ENCODE measurements at places on chromosomes 16 and 17.

DNA sequence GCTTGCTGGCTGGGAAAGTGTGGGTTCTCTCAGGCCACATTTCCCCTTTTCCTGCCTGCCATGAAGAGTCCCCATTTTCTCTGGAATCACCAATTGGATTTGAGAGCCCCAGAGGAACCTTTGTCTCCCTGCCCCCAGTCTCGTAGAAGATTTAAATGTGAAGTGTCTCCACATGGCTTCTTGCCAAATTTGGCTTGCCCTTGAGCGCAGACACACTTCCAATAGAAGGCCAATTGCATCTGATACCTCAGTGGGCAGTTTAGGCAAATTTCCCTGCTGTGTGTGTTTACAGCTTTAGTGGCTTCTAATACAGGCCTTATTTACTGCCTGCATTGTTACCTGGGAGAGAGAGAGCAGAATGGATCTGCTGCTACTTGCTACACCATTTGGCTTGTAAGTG is 29.7 kb downstream of the CDK5R1 start:
- no peak for DNase-seq

DNA sequence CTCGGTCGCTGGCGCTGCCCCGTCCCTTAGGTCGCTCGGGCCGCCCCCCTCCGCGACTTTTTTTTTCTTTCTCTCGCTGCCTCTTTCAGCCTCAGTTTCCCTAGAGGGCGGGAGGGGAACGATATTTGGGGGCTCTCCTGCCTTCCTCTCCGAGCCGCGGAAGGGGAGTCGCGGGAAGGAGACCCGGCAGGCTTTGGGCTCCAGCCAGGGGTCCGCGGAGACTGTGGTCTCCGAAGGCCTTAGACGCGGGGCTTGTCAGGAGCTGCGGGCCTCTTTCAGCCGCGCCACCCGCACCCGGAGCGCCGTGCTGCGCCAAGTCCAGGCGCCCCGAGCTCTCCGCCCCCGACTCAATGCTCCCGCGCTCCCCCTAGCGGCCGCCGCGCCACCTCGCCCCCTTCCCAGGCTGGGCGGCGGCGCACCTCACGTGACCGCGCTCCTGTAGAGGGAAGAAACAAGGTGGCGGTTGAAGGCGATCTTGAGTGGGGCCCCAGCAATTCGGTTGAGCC is at the start of gene LRRC37B:
Gene LRRC37B, plus strand, starts transcription at position 427 of the 506 bp plus-strand sequence. CDS start 14,010 bp downstream, outside the sequence.
- peak; percentile 69 for DNase-seq

- DNase-seq = peak; percentile 62
These were observed 35.5 kb downstream of the UBN1 start for GRCh38 chr16:4882633-4883285.

DNA sequence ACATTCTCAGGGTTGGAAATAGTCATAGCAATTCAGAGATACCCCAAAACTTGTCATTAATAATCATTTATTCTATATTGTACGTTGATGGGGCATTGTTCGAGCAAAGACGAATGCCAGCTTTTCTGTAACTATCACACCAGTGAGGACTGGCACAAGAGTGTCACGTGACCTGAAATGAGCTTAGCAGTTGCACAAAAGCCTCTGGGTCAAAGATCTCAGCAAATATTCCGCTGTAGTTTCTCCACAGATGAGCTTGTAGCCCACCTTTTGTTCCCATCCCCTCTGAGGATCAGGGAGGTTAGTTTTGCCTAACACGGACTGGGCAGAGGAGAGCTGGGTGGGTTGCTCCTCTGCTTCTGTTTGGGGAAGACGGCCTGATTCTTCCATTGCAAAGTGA is 18.2 kb downstream of the IRX3 start:
- no peak for DNase-seq

DNA sequence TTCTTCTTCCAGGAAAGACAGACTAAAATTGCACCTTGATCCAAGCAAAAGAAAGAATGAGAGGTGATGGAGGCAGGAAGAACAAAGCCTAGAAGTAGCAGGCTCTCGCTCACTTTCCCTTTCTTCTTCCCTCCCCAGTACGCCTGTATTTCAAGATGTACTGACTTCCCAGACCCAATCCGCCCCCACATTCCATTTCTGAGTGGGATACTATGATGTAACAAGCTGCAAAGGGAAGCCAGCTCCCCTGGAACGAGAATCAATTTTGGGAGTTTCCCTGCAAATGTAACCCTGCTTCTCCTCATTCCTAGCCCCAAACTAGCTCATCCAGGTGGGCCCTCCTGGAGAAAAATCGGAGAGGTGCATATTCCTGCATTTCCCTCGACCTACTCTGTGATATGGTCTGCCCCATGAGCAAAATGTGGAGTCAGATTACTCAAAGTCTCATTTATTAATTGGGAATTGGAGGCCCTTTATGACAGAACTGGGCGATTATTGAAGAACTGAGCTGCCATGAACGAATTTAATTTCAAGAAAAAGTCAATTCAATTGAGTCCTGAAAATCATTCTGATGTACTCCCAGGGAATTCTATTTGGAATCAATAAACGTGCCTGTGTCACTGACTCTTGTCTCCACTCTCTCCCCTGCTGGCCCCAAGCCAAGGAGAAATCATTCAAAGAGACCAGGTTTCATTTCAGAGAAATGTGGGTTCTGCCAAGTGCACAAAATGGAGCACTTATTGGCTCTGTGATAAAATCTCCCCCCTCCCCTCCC is 398.9 kb downstream of the SHISA9 start:
- peak; percentile 9 for DNase-seq

GRCh38 chr17:75723171-75723930 is 2.1 kb downstream of the ITGB4 start:
- no peak for DNase-seq

- DNase-seq = no peak
These were observed 3.9 kb upstream of the SCPEP1 start for GRCh38 chr17:56974055-56974454.

- peak; percentile 15 for DNase-seq
These were observed 55.1 kb downstream of the ATP2C2 start for GRCh38 chr16:84423416-84423837.

DNA sequence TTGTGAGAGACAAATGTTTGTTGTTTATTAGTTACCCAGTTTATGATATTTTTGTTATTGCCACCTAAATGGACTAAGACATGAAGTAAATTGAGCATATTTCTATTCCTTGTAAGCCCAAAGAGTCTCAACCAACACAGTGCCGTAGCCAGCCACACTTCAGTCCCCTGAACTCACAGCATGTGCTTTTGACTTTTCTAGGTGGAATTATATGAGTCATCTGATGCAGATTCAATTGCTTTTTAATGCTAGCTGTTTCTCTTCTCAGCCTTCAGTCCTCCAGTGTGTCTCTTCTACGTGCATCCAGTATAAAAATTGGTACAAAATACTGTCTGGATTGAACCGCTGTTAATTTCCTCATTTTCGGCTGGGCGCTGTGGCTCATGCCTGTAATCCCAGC is 39.0 kb downstream of the IQCK start:
- peak; percentile 27 for DNase-seq

DNA sequence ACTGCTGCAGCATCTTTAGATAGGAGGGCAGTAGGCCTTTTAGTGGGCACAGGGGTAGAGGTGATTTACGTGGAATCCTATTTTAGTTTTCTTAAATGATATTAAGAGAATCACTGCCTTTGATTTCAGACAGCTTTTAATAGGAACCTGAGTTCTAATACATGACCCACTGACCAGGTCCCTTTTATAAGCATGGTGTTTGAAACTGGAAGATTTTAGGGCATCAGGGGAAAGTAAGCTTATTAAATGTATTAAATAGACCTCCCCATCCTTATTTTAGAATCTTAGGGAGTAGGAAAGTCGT is 2.0 kb downstream of the MSL1 start:
- no peak for DNase-seq

- no peak for DNase-seq
These were observed 53.0 kb downstream of the PECAM1 start for GRCh38 chr17:64337676-64338075.

- DNase-seq = no peak
These were observed 8.9 kb upstream of the RBFOX3 start for GRCh38 chr17:79619636-79620206.

- DNase-seq = no peak
These were observed 13.8 kb downstream of the UNC13D start for GRCh38 chr17:75830164-75831031.

- DNase-seq = no peak
These were observed 26.7 kb downstream of the SMIM36 start for GRCh38 chr17:55484575-55484974.

DNA sequence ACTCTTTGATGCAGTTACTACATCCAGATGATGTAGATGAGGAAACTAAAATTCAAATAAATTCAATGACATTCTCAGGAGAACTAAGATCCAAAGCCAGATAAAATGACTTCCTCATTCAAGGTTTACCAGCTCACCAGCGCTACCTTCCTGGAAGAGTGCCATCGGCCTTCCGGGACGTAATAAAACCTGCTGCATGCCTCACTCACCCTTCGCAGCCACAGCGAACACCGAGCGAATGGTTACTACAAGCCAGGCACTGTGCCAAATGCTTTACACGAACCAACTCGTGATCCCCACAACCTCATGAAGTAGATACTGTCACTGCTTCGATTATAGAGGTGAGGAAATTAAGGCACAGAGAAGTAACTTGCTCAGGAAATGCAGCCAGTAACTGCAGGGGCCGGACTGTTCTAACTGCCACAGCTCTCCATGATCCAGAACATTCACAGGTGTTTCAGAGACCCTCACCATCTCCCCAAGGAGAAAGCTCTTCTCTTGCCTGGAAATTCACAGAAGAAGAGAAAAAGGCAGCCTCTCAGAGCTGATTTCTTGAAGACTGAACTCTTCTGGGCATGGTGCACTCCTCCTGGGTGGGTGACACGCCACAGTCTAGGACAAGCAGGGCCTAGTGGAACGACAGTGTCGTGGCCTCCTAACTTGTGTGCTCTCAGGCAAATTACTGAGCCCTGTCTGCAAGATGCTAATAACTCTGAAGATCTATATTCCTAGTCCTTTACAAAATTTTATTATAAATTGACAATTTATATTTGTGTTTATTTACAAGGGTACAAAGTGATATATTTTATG is 46.8 kb downstream of the HIC1 start:
- no peak for DNase-seq

GRCh38 chr16:62615526-62615925 is 579.3 kb upstream of the CDH8 start:
- DNase-seq = no peak

GRCh38 chr16:57688987-57689761 is 5.4 kb upstream of the DRC7 start:
- DNase-seq = no peak

GRCh38 chr16:56309008-56309407 is 116.3 kb downstream of the AMFR start:
- DNase-seq = no peak

DNA sequence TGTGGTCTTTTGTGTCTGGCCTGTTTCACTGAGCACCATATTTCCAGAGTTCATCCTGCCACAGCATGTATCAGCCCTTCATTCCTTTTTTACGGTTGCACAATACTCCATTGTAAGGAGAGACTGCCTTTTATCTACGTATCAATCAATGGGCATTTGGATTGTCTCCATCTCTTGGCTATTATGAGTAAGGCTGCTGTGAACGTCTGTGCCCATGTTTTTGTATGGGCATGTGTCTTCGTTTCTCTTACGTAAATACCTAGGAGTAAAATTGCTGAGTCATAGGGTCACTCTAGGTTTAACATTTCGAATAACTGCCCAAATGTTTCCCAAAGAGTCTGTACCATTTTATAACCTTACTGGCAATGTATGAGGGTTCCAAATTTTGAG is 202.8 kb upstream of the FOXF1 start:
- no peak for DNase-seq

DNA sequence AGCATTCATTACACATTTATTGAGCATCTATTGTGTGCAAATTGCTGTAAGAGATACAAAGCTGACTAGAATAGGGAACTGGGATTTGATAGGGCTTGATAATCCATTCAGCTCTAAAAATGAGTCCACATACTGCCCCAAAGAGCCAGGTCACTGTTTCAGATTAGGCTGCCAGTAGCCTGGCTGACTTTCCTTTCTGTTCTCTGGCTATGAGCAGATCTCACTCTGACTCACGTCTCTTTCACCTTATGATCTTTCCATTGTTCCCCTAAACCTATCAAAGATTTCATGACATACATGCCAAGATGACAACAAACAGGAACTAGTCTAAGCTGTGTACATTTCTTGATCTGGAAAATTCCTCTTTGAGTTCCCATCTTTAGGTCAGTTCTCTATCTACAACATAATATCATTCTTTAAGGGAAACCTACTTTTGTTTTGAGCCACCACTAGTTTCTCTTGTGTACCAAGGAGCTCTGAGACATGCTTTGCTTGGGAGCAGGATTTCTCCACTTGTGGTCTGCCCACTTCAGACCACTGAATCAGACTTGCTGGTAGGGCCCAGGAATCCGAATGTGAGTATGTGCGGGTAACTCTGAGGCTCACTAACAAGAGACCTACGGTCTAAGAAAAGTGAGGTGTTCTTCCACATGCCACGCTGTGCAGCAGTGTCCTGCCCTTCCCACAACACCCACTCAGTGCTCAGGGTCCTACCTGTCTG is 40.9 kb upstream of the ICAM2 start:
- no peak for DNase-seq

DNA sequence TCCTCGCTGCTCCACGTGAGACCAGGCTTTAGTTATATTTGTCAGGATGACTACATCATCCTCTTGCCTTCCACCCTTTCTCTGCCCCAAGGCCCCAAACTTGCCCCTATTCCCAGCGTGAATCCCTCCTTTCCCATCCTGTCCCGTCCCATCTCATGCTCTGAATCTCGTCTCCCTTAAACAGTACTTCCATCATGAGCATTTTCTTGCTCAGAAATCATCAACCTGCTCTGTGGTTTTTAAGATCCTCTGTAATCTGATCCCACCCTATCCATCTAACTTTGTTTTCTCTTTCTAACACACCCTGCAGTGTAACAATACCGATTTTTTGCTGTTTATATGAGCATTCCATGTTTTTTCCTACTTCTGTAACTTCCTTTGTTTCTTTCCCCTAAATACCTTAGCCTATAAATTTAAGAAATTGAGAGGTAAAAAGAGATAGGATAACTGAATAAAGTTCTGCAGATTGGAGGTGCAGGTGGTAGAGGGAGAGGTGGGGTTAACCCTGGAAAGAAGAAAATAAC is 39.7 kb downstream of the MRTFB start:
- no peak for DNase-seq

DNA sequence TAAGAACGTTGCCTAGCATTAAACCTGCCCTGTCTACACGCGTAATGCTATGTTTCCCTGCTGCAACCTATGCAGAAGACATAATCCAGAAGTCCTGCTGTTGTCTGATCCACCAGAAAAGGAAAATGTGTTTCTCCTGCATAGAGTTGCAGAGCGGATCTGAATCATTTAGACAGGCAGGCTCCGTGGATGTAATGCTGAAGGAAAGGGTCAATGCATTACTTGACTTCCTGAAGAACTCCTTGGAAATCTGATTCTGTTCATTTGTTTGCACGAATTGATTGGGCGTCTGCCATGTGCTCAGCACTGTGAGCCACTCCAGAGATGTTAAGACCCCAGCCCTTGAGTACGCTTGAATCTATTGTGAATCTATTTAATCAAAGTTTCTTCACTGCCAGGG is 83.4 kb downstream of the FOXL1 start:
- peak; percentile 49 for DNase-seq

DNA sequence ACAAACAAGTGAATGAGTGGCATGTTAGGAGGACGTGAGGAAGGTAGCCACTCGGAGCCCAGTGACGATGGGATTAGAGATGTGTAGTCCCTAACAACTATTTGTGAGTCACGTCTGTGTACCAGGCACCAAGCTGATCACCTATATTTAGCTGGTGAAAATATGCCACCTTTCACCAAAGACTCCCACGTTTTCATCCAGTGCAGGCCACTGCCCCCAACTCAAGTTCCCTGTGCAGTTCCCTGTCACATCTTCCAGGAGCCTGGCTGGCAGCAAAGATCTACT is 67.2 kb downstream of the TOM1L2 start:
- DNase-seq = no peak

GRCh38 chr16:73887911-73888310 is 408.7 kb upstream of the PSMD7 start:
- no peak for DNase-seq

Data from fibroblast of upper back skin (primary cell).